ENCODE measurements at places on chromosomes 16 and 17.

DNA sequence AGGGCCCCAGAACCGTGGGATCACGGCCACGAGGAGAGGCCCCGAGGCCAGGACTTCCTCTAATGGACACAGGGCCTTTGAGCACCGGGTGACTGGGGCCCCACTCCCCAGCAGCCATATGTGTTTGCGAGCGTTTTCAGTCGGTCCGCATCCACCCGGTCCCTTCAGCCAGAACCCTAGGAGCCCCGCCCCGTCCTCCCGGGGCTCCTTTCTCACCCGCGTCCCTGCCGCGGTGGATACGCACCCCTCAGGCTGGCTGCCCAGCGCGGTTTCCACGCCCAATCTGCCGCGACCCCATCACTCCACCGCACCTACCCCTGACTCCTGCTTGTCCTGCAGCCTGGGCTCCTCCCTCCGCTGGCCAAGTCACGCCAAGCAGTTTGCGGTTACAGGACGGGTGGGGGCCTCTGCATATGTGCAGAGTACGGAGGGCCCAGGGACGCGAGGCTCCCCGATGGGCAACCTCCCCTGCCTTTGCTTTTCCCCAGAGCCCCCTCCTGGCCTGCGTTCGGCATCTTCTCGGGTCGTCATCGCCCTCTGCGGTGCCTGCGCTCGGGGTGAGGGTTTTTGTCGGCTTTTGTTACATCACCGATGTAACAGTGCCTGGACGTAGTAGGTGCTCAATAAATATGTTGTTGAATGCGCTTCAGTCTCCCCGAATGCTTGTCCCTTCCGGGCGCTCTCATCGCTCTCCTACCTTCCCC is 1.0 kb upstream of the TTYH2 start:
- no peak for DNase-seq

- DNase-seq: no peak
Observed at GRCh38 chr17:55040611-55041010, 72.0 kb downstream of the STXBP4 start.

GRCh38 chr16:4273858-4274311 is 1.1 kb upstream of the TFAP4 start:
- no peak for DNase-seq

GRCh38 chr16:26709175-26709574 is 357.6 kb upstream of the C16orf82 start:
- DNase-seq: no peak

DNA sequence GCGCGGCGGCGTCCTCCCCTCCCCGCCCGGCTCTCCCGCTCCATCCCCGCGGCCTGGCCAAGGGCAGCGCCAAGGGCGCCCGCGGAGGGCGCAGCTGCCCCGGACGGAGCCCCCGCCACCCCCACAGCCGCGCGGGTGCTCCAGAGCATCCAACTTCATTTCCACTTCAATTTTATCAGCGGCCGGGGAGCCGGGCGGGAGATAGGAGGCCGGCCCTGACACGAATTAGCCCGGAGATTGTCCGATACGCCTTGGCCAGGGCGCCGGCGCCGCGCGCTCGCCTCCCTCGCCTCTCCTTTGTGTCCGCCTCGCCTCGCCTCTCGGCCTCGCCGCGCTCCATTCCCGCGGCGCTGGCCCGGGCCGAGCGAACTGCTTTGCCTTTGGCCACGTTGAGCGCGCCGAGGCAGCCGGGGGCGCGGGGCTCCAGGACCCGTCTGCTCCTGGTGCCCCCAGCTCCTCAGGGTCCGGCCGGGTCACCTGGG is 129.1 kb upstream of the LHX1 start:
- no peak for DNase-seq

GRCh38 chr17:35257208-35257659 is 14.4 kb downstream of the SLFN5 start:
- no peak for DNase-seq

DNA sequence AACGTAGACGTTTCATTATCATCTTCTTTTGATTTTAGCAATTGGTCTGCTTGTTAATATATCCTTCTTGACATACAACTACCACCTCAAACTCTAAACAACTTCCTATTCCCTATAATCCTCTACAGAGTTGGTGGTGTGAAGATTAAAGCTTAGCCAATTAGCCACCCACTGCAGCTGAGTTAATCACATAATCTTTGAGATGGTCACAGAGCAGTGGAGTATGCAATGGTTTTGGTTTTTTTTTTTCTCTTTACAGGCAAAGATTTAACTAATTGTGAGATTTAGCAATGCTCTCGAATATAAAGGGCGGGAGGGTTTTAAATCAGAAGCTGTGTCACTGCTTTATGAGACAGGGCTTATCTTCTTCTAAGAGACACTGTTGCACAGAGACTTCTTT is 37.0 kb downstream of the STX8 start:
- DNase-seq: no peak

GRCh38 chr16:20911361-20911760 is 10.8 kb downstream of the LYRM1 start:
- no peak for DNase-seq

DNA sequence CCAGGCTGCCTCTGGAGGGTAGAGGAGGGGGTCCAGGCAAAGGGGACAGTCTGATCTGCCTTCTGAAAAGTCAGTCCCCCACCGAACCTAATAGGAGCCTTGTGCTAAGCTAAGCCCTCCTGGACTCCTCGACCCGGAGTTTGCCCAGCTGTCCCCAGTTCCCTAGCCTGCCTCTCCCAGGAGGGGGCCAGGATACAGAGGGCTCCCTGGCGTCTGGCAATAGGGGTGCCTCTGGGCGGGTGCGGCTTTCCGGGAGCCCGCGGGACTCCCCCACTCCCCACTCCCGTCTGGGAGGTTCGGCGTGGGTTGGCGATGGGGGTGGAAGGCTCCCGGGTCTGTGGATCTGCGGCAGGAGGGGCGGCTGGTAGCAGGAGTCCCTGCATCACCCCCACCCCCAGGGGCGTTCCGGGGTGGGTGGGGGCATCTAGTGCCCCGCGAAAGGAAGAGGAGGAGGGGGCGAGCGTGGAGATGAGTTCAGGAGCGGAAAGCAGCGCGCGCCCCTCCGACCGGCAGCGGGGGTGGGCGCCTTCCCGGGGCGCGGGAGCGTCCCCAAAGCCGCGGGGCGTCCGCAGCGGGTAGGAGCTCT is 1.2 kb downstream of the GSG1L start:
- no peak for DNase-seq

DNA sequence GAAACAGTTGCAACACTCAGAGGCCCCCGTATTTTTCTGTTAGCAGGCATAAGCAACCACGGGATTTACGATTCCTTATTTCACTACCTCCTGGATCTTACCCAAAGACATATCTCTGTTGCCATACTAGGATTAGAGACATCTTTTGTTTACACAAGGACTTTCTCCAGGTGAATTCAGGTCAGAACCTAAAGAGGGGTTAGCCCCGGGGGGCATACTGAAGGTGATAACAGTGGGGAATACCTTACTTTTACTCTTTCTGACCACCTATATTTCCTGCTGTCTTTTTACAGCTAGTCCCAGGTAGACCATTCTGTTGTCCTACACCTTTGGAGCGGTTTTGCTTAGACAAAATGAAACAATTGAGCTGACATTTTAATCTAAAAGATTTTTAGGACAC is 27.9 kb upstream of the CDH8 start:
- no peak for DNase-seq

- DNase-seq: no peak
Observed at GRCh38 chr17:76830987-76831715, 37.1 kb upstream of the MGAT5B start.

GRCh38 chr17:48752399-48753288 is 24.1 kb upstream of the HOXB13 start:
- no peak for DNase-seq

DNA sequence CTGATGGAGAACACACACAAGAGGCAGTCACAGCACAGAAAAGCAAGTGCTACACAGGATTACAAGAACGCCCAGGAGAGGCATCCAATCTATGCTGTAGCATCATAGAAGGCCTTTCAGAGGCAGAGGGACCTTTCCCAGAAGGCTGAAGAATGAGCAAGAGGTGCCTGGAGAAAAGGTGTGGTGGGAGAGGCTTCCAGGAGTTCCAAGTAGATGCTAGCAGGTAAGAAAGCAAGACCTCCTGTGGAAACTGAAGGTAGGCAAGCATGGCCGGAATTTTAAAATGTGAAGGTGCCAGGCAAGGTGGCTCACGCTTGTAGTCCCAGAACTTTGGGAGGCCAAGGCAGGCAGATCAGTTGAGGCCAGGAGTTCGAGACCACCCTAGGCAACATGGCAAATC is 2.1 kb downstream of the ARHGAP17 start:
- DNase-seq: no peak

GRCh38 chr16:65062736-65063583 is 58.9 kb downstream of the CDH11 start:
- no peak for DNase-seq

GRCh38 chr16:30082545-30083090 is 6.8 kb downstream of the PPP4C start:
- no peak for DNase-seq

DNA sequence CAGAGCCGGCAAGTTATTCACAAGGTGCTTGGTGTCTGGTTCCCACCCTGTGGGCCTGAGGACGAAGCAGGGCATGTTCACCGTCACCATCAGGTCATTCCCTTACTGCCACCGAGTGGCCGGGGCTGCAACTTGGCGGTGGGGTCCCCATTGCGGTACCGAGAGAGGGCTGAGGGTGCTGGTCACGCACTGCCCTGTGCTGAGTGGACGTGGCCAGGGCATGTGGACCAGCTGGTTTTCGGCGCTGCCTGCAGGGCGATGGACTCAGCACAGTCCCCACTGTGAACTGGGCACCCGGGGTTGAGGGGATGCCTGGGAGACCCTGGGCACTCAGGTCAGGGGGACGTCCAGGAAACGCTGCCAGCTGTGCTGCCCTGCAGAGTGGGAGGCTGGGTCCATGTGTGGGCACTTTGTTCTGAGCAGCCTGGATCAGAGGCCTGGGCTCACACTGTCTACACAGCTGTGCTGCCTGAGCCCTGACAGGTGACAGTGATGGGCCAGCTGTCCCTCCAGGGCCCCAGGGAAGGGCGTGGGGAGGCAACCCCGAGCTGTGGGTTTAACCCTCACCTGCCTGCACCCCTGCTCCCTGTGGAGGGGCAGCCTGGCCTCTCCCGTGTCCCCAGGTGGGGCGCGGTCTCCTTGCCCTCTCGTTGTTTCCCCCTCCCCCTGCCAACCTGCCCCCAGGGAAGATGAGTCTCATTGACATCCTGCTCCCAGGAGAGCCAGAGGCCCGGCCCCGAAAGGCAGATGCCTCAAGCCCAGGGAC is 39.3 kb upstream of the GNG13 start:
- DNase-seq: no peak

DNA sequence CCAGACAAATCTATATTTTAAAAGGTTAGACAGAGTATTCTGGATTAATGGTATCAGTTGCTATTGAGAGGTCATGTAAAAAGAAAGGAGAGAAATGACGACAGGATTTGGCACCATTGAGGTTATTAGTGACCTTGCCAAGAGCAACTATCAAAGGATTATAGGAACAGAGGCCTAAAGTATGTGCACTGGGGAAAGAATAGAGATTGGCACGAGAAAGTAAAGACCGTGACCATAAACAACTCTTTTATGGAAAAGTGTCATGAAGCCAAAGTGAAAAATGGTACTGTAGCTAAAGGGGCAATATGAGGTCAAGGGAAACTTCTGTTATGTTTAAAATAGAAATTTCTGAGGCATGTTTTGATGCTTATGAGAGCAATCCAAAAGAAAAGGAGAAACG is 115.2 kb upstream of the KIF2B start:
- DNase-seq: no peak

GRCh38 chr17:63519116-63519881 is 3.9 kb upstream of the KCNH6 start:
- no peak for DNase-seq

DNA sequence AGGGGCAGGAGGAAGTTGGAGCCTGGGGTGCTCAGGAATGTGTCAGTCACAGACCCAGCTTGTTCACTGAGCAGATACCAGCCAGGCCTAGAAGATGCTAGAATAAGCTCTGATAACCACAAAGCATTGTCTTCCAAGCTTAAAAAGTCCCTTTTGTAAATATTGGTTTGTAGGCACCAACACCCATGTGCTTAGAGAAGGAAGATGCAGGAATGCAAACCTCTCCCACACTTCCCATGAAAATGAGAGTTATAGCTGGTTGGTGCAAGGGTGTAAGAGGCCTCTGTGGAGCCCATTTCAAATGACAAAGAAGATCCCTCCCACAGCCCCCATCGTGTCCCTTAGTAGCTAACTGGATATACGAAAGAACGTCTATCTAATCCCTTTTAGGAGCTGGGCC is 210.3 kb downstream of the C16orf78 start:
- DNase-seq: no peak

- DNase-seq: no peak
Observed at GRCh38 chr16:4364196-4365013, 7.2 kb upstream of the VASN start.

GRCh38 chr17:43418441-43419374 is 19.9 kb downstream of the ARL4D start:
- no peak for DNase-seq

DNA sequence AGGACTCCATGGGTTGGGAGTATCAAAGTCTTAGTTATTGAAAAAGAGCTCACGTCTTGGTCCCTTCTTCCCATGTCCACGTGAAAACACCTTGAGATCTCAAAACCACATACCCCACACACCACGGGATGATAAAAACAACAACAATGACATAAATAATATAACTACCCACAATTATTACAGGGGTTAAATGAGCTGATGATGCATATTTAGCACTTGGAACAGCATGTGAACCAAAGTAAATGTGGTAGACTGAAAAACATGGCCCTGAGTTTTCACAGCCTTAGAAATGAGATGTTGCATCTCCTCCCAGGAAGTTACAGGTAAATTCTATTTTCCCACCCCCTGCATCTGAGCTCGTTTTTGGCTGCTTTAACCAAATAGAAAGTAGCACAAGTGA is 208.9 kb downstream of the C16orf95 start:
- no peak for DNase-seq

DNA sequence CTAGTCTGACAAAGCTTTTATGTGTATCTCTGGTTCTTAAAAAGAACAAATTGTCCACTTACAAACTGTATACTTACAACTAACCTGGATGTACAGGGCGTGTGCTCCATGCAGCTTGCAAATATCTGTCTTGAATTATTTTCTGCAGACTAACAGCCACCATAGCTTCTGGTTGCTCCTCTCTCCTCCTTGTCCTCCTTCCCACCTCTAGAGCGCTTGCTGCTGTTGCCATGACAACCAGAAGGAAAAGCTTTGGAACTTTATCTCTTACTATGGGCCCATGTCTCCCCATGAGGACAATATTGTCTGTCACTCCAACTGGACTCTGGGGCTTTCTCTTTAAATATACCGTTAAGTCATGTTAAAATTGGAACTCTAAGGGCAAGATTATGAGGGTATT is 71.5 kb upstream of the DHX40 start:
- no peak for DNase-seq

- DNase-seq: no peak
Observed at GRCh38 chr17:27873746-27874145, 19.4 kb downstream of the LYRM9 start.

DNA sequence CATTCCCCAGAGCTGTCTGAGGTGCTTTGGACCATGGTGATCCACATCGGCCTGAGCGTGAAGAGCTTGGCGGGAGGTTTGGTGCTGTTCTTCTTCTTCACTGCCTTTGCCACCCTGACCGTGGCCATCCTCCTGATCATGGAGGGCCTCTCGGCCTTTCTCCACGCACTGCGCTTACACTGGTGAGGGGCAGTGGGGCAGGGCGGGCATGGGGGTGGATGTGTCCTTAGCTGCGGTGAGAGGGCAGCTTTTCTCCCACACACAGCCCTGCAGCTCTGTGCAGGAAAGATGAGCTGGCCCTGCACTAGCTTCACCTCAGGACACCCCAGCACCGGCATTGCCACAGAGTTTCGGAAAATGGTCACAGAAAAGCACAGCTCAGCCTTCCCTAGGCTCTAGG is 21.8 kb upstream of the NAGLU start:
- DNase-seq: no peak
